Upper lobe of left lung (tissue), 6 donors: ENCODE measurements at places on chromosomes 6 and 20. TPM values are rescaled to one million over a fixed set of nuclear protein-coding genes. Genes with fewer than 3 reads are reported as not detected.

Gene KIAA0408
- 30.4 TPM for total RNA-seq

Gene SLC13A3
- total RNA-seq, result 1.4 TPM

Gene PRICKLE4
- total RNA-seq, result 9.3 TPM

Gene OTOR
- total RNA-seq, result not detected

Gene PTCRA
- 3.3 TPM for total RNA-seq

Gene HLA-DQA1
- 131 TPM for total RNA-seq

Gene IP6K3
- 4.7 TPM for total RNA-seq

- no peaks in the 10 kb centered on the region for H3K4me1 ChIP-seq
- DNase-seq, result no peak
- H3K27me3 ChIP-seq, result no peaks in the 10 kb centered on the region
- no peak overlapping the region for H3K27ac ChIP-seq
- H3K36me3 ChIP-seq, result no peaks in the 10 kb centered on the region
- H3K4me3 ChIP-seq, result no peak overlapping the region
Measured at GRCh38 chr6:6393069-6393529, 72.6 kb upstream of the F13A1 start.

DNA sequence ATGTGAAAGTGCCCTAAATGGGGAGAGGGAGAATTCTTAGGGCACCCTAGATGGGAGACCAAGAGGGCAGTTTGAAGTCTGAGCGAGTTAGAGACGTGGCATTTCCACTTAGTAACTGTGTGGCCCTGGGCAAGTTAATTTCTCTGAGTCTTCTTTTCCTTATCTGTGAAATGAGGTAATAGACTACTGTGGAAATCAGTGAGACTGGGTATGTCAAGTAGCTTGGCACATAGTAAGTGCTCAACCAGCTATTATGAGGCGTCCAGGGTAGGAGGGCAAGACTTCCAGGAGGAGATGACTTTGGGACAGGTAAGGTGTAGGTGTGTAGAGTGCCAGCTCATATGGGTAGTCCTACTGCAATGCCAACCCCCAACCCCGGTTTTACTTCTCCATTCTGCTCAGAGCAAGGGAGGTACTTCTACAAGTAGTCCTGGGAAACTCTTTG is 770 bp downstream of the KIF3B start:
- H3K27me3 ChIP-seq, result no peaks in the 10 kb centered on the region
- DNase-seq, result no peak
- peaks cover 11% of the 10 kb centered on the region for H3K4me1 ChIP-seq
- peak overlapping the region; percentile 80 for H3K4me3 ChIP-seq

DNA sequence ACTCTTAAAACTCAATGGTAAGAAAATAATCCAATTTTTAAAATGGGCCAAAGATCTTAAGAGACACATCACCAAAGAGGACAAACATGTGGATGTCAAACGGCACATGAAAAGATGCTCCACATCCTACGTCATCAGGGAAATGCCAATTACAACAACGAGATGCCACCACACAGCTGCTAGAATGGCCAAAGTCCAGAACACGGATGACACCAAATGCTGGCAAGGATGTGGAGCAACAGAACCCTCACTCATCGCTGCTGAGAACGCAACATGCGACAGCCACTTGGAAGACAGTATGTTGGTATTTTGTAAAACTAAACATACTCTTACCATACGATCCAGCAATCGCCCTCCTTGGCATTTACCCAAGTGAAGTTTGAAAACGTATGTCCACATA is 132.8 kb upstream of the CDH4 start:
- H3K4me3 ChIP-seq, result no peak overlapping the region
- no peaks in the 10 kb centered on the region for H3K4me1 ChIP-seq
- no peak for DNase-seq
- H3K27me3 ChIP-seq, result no peaks in the 10 kb centered on the region
- H3K36me3 ChIP-seq, result no peaks in the 10 kb centered on the region
- no peak overlapping the region for H3K27ac ChIP-seq

- no peak overlapping the region for H3K27ac ChIP-seq
- no peak for DNase-seq
- no peaks in the 10 kb centered on the region for H3K27me3 ChIP-seq
- no peaks in the 10 kb centered on the region for H3K4me1 ChIP-seq
Measured at GRCh38 chr6:37765182-37765775, 54.2 kb upstream of the ZFAND3 start.

DNA sequence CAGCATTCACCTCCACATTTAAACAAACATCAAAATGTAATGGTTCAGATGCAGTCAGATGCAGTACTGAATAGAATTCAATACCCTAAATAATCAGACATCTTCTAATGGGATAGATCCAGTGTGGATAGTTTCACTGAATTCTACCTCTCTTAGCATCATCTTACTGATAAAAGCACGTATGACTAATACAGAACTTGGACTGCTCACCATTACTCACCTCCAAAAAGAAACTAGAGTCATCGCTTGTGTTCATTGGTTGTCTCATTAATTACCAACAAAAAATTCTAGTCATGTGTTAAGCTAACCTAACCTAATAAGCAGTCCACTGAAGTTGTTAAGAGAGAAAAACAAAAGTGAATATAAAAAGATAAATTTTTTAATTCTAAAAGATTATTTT is 165.9 kb upstream of the IRAK1BP1 start:
- H3K27ac ChIP-seq, result no peak overlapping the region
- H3K36me3 ChIP-seq, result no peaks in the 10 kb centered on the region
- DNase-seq, result no peak

GRCh38 chr6:142940487-142940886 is 4.5 kb downstream of the HIVEP2 start:
- no peak overlapping the region for H3K4me3 ChIP-seq
- peaks cover 15% of the 10 kb centered on the region for H3K4me1 ChIP-seq
- no peak overlapping the region for H3K27ac ChIP-seq
- H3K27me3 ChIP-seq, result no peaks in the 10 kb centered on the region
- H3K36me3 ChIP-seq, result no peaks in the 10 kb centered on the region
- no peak for DNase-seq

GRCh38 chr6:2766767-2767656 is 1.8 kb downstream of the WRNIP1 start:
- no peak for DNase-seq
- H3K36me3 ChIP-seq, result no peaks in the 10 kb centered on the region
- peak overlapping the region; percentile 97 for H3K27ac ChIP-seq
- no peaks in the 10 kb centered on the region for H3K27me3 ChIP-seq

GRCh38 chr6:144712541-144712940 is 427.4 kb downstream of the UTRN start:
- no peak for DNase-seq
- H3K27ac ChIP-seq, result no peak overlapping the region
- H3K27me3 ChIP-seq, result no peaks in the 10 kb centered on the region
- no peaks in the 10 kb centered on the region for H3K36me3 ChIP-seq

GRCh38 chr20:38473367-38473795 is 738 bp downstream of the RALGAPB start:
- no peaks in the 10 kb centered on the region for H3K36me3 ChIP-seq
- no peak for DNase-seq
- peaks cover 23% of the 10 kb centered on the region for H3K4me1 ChIP-seq
- no peaks in the 10 kb centered on the region for H3K27me3 ChIP-seq

GRCh38 chr20:47796971-47797370 is 11.7 kb upstream of the SULF2 start:
- DNase-seq, result peak; percentile 35
- no peak overlapping the region for H3K27ac ChIP-seq
- H3K27me3 ChIP-seq, result no peaks in the 10 kb centered on the region
- H3K4me1 ChIP-seq, result peaks cover 9% of the 10 kb centered on the region
- H3K4me3 ChIP-seq, result no peak overlapping the region

- H3K36me3 ChIP-seq, result no peaks in the 10 kb centered on the region
- H3K4me1 ChIP-seq, result no peaks in the 10 kb centered on the region
- no peak overlapping the region for H3K27ac ChIP-seq
- no peak overlapping the region for H3K4me3 ChIP-seq
- no peaks in the 10 kb centered on the region for H3K27me3 ChIP-seq
Measured at GRCh38 chr6:37585523-37585905, 85.8 kb upstream of the CCDC167 start.

GRCh38 chr6:36913082-36913481 is 27.3 kb downstream of the C6orf89 start:
- peaks cover 21% of the 10 kb centered on the region for H3K4me1 ChIP-seq
- H3K36me3 ChIP-seq, result no peaks in the 10 kb centered on the region
- no peak overlapping the region for H3K4me3 ChIP-seq
- H3K27ac ChIP-seq, result no peak overlapping the region

DNA sequence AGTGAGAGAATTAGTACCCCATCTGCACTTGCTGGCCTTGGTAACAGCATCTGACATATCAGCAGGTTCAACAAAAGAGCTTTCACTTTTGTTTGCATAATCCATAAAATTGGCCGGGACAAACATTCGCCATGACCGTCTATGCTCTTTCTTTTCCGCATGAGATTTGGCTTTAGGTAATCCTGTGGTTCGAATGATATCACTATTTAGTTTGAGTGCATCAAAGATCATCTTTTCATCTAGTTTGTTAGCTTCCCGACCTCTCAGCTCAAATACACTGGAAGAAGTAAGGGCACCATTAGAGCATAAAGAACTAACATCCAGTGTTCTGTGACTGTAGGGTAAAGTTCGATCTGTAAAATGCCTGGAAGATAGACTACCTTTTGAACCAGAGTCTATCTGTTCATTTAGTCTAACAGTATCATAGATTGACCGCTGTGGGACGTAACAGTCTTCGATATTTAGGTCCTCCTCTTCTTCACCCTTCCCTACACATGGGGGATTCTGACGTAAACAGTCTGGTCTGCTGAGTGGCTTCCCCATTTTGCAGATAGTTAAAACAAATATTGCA is 101.6 kb downstream of the DST start:
- peak overlapping the region; percentile 11 for H3K4me3 ChIP-seq
- DNase-seq, result no peak
- H3K4me1 ChIP-seq, result peaks cover 25% of the 10 kb centered on the region
- no peaks in the 10 kb centered on the region for H3K36me3 ChIP-seq
- no peaks in the 10 kb centered on the region for H3K27me3 ChIP-seq

DNA sequence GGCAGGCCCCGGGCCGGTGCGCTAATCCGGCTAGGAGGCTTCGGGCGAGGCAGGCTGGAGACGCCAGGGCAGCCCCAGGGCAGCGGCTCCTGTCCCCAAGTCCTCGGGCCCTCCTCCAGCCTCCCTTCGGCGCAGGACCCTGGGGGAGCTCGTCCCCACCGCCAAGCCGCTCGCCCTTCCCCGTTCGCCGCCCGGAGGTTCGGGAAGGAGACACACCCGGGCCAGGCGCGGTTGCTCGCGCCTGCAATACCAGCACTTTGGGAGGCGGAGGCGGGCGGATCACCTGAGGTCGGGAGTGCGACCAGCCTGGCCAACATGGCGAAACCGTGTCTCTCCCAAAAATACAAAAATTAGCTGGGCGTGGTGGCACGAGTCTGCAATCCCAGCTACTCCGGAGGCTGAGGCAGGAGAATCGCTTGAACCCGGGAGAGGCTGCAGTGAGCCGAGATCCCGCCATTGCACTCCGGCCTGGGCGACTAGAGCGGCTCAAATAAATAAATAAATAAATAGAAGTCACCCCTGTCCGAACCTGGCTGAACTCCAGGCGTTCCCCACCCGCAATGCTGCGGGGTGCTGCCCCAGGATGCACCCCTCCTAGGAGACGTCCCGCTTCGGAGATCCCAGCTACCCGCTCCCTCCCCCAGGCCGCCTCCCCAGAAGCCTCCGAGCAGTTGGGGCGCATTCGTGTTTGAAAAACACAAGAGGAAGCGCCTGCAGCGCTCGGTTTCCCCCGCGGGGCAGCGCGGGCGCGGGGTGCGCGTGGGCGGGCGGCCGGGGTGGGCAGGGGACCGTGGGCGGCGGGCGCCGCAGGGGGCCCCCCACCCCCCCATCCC is 27.5 kb downstream of the SERPINB9 start:
- no peaks in the 10 kb centered on the region for H3K36me3 ChIP-seq
- H3K4me1 ChIP-seq, result peaks cover 38% of the 10 kb centered on the region
- H3K4me3 ChIP-seq, result peak overlapping the region; percentile 71
- no peaks in the 10 kb centered on the region for H3K27me3 ChIP-seq
- peak overlapping the region; percentile 75 for H3K27ac ChIP-seq

GRCh38 chr6:21885111-21885510 is 291.6 kb downstream of the SOX4 start:
- no peaks in the 10 kb centered on the region for H3K27me3 ChIP-seq
- no peak for DNase-seq
- H3K4me1 ChIP-seq, result peaks cover 23% of the 10 kb centered on the region
- H3K4me3 ChIP-seq, result no peak overlapping the region
- peak overlapping the region; percentile 52 for H3K27ac ChIP-seq
- no peaks in the 10 kb centered on the region for H3K36me3 ChIP-seq

DNA sequence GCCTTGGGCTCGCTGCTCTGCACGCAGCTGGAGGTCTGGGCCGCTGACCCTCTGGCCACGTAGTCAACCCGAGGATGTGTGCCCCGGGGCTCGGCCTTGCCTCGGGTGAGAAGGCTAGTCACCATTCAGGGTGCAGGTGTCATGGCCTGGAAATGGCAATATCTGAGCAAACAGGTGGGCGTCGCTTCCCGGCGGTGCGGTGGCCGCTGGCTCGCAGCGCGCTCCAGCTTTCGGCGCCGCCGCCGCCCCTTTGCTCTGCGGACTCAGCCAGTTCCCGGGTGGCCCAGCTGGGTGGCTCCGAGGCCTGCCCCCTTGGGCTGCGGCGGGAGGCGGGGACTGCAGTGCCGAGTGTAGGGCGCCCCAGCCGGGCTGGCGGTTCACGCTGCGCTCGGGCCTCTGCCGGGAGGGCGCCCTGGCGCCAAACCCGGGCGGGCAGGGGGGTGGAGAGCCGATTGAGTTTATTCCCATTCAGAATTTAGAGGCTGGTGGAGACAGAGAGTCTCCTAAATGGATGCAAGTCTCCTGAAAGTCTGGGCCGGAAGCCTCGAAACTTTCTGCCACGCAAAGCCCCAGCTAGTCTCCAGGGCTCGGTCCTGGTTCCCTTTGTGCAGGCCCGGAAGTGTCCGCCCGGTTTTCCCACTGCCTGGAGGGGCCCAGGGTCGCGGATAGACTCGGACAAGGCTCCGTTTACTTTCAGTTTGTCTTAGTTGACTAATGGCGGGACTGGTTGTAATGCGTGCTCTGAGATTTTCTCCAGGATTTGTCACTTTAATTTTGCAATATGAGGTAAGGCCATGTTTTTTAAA is 11.3 kb upstream of the TFAP2A start:
- peak overlapping the region; percentile 40 for H3K4me3 ChIP-seq
- no peak for DNase-seq
- H3K4me1 ChIP-seq, result peaks cover 11% of the 10 kb centered on the region
- peaks cover 48% of the 10 kb centered on the region for H3K27me3 ChIP-seq

GRCh38 chr6:119479860-119480655 is 130.5 kb upstream of the MAN1A1 start:
- H3K36me3 ChIP-seq, result no peaks in the 10 kb centered on the region
- no peak for DNase-seq
- H3K27me3 ChIP-seq, result no peaks in the 10 kb centered on the region
- H3K27ac ChIP-seq, result no peak overlapping the region
- H3K4me1 ChIP-seq, result no peaks in the 10 kb centered on the region
- no peak overlapping the region for H3K4me3 ChIP-seq

DNA sequence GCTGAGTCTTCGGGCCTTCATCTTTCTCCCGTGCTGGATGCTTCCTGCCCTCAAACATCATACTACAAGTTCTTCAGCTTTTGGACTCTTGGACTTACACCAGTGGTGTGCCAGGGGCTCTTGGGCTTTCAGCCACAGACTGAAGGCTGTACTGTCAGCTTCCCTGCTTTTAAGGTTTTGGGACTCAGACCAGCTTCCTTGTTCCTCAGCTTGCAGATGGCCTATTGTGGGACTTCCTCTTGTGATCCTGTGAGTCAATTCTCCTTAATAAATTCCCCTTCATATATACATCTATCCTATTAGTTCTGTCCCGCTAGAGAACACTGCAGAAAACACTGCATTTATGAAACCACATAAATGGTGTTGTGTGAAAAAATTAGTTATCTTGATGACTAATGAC is 13.9 kb upstream of the BCLAF1 start:
- H3K27me3 ChIP-seq, result no peaks in the 10 kb centered on the region
- no peak overlapping the region for H3K27ac ChIP-seq
- no peak overlapping the region for H3K4me3 ChIP-seq
- no peaks in the 10 kb centered on the region for H3K36me3 ChIP-seq

GRCh38 chr20:16701296-16701695 is 28.5 kb upstream of the SNRPB2 start:
- no peaks in the 10 kb centered on the region for H3K27me3 ChIP-seq
- no peaks in the 10 kb centered on the region for H3K36me3 ChIP-seq
- no peak for DNase-seq
